ENCODE measurements at places on chromosomes 4 and X.

DNA sequence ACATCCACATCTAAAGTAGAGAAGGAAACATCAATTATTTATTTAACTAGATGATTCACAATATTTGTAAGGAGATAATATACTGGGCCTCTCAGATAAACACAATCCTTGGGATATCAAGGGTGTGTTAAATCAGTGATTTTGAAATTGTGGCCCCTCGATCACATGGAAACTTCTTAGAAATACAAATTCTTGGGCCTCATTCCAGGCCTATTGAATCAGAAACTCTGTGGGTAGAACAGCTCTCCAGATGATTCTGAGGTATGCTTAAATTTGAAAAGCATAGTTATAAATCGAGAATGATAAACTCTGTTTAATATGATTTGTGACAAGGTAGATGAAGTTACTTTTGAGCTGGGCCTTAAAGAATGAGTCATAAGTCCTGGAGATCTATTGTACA is 64.3 kb upstream of the GPR174 start:
- no peak for DNase-seq

GRCh38 chr4:64897683-64898082 is 488.4 kb upstream of the TECRL start:
- DNase-seq: no peak

DNA sequence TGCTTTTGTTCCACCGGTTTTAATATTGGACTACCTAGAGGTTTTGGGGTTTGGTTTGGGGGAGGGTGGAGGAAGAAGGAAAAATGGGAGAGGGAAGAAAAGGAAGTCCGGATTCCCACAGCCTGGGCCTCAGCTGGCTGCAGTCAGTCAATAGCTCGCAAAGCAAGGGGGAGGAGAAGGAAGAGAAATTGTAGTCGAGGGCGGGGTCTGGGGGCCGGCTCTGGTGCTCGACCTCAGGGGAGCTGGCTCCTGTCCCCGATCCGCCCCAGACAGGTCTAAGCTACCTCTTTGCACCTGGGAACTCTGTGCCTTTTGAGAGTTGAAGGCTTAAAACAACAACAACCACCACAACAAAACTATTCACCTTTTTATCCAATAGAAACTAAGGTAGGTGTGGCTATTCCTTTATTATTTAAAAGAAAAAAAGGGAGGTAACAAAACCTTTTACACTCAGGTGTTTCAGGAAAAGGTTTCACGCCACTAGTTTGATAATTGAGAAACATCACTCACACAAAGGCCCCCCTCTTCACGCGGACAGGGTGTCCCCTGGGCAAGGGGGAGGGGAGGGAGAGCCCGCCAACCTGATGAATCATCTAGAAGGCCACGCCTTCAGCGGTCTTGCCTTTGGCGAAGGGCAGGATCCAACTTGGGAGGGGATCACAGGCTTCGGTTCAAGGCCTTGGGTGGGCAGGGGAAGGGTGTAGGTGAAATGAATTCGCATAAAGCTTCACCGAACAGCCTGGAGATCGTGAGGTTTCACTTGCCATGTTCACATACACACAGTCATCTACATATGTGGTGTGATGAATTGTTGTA is 1.6 kb upstream of the LNX1 start:
- no peak for DNase-seq

GRCh38 chr4:82645936-82646565 is 84.3 kb upstream of the TMEM150C start:
- DNase-seq: no peak

DNA sequence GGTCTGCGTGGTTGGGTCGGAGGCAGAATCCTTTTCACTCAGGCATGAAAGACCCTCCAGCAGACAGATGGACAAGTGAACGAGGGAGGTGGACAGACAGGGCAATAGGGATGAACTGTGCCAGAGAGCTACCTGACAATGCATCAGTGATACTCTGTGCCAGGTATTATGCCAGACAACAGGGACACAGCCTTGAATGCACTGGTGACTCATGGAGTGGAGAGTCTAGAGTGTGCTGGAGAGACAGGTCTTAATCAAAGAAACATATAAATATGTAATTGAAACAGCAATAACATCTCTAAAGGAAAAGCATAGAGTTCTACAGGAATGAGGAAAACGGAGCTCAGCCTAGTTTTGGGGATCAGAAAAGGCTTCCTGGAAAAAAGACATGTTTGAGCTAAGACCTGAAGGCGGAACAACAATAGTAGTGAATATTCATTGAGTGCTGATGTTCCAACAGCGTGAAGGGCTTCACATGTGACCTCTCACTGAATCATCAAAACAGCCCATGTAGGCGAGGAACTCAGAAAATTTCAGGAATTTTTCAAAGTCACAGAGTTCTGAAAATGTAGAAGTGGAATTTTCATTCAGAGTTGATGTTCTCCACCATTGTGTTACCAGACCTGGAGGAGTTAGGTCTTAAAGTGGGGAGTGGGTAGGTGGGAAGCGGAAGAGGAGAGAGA is 20.0 kb upstream of the FGFBP2 start:
- no peak for DNase-seq

- DNase-seq: no peak
Measured at GRCh38 chr4:52588097-52588496, 71.0 kb downstream of the USP46 start.

DNA sequence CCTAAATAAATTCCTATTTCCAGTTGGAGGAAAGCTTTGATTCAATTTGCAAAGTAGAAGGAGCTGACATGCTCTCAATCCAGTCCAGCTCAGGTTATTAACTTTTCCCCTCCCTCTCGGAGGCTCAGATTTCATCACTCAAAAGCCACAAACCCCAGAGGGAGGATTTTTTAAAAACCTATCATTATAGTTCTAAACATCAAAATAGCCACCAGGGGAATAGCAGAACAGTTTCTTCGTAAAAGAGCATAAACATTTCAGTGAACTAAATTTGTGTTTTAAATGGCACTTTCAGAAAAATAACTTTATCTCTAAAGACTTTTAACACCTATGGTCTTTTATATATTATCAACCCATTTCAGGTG is 8.8 kb downstream of the GPRIN3 start:
- DNase-seq: no peak

GRCh38 chr4:39591290-39591689 is 47.4 kb downstream of the SMIM14 start:
- no peak for DNase-seq

DNA sequence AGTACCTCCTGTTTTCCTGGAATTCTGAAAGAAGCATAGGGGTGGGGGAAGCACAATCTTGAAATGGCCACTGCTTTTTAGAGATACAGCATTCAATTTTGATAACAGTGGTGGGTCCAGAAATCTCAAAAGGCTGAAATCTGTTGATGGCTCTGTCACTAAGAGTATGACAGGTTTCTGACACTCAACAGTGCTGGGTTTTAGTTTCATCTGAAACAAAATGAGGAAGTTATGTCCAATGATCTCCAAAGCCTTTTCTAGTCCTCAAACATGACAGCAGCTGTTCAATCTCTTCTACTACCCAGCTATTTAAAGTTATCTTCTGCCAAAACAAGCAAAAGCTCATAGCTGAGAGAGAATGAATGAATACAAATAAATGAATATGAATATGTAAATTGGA is 110.5 kb downstream of the IL1RAPL1 start:
- no peak for DNase-seq

DNA sequence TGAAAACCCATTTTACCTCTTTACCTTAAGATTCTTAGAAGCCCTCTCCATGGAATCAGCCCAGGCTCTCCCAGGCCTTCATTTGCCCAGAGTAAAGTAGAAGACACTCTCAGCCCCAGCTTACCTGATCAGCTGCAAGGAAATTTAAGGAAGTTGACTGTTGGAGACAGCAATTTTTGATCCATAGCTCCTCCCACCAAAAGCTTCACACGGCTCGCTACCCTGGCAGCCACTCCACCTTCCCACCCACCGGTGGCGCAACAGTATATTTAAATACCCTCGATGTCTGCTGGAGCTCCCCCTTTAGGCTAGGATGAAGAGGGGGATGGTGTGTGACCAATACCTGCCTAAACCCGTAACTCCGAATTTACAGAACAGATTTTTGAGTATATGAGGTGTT is 75.4 kb downstream of the MBNL3 start:
- DNase-seq: no peak

- no peak for DNase-seq
Measured at GRCh38 chr4:47643845-47644244, 158.8 kb downstream of the ATP10D start.

- no peak for DNase-seq
Measured at GRCh38 chr4:70874268-70875156, 27.7 kb upstream of the MOB1B start.

- DNase-seq: no peak
Measured at GRCh38 chr4:65845199-65845773, 175.0 kb upstream of the EPHA5 start.

DNA sequence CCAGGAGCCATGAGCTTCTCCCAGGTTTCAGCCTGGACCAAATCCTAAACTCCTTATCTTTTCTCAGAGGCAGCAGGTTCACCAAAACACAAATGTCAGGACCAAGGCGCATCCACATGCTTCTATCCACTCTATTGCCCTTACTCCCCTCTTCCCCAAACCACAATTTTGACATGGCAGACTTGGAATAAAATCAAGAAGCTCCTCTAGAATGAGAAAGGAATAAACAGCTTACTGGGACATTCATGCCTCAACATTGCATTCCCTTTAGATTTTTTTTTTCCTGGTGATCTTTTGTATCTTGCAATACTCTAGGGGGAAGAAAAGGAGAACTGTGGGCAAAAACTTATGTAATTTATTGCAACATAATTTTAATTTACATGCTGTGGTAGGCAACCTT is 119.1 kb downstream of the TSPAN5 start:
- no peak for DNase-seq

DNA sequence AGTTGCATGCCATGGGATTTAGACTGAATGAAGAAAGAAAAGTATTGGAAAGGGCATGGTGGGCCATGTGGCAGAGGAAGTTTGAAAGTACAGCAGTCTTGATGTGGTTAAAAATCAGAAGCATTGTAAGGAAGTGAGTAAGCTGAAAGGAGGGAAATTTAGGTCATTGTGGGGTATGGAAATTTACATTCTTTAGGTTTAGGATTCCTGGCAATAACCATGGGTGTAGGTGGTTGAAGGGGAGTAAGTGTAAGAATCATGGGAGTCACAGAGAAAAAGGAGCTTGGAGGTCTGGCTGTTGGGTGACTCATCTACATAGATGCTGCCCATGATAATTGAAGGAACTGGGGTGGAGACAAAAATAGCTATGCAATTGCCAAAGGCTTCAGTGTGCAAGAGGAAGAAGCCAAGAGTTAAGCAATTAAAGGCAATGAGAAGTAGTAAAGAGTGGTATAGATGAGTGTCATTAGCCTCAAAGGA is 243.8 kb upstream of the LDB2 start:
- no peak for DNase-seq

DNA sequence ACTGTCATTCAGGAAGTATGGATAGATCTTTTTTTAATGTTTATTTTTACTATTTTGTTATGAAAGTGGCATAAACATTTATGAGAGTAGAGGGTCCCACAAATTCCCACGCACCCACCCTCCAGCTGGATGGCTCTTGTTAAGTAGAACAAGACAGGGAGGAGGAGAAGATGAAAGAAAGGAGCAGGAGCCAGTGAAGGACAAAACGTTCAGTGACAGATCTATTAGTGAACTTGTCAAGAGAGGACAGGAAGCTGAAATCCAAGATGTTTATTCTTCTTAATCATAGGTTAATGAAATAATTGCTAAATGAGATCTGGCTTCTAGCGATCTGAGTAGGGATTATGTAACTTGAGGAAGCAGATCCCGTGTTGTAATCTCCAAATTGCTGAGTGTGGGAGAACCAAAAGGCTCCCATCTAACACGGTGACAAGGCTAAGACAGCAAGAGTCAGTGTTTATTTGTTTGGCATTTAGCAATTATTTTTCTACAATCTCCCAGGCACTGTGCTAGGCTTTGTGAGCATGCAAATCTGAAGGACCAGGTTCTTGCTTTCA is 162.5 kb downstream of the SHROOM3 start:
- no peak for DNase-seq

GRCh38 chr4:105093975-105094374 is 52.7 kb upstream of the TET2 start:
- DNase-seq: no peak
